ENCODE measurements at places on chromosomes 3 and 15.

DNA sequence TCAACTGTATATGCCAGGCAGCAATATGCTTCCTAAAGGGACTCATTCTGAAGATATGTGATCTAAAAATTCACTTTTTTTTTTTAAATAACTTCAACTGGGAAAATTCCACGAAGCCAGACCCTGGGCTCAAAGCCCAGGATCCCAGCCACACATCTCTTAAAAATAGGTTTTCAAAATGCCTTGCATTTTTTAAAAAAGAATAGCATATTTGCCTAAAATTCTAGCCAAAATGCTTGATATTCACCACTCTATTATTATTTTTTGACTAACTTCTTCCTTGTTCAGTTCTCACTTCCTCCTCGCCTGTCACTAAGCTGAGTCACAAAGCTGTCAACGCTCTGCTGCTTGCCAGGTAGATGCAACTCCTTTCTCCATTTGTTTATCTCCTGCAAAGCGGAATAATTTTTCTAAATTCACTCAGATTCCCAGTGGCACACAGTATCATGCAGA, 28.0 kb upstream of the VGLL4 start:
- no peak for DNase-seq

GRCh38 chr3:78912259-78912658, 855.5 kb downstream of the ROBO1 start:
- DNase-seq, result no peak

DNA sequence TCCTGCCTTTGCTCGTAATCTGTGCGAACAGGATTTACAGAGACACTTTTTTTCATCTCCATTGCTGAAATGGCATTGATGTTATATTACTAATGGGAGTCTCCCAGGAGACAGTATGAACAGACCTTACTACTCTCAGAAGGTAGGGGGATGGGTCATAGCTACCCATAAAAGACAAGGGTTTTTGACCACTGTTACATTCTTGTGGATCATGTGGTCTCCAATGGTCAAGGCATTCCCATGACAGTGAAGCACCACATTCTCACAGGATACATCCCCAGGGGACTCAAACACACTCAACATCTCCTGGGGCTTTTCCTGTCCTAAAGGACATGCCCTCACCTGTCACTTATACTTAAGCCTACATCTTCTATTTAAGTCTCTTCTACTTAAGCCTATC, 40.8 kb downstream of the MKRN3 start:
- no peak for DNase-seq

DNA sequence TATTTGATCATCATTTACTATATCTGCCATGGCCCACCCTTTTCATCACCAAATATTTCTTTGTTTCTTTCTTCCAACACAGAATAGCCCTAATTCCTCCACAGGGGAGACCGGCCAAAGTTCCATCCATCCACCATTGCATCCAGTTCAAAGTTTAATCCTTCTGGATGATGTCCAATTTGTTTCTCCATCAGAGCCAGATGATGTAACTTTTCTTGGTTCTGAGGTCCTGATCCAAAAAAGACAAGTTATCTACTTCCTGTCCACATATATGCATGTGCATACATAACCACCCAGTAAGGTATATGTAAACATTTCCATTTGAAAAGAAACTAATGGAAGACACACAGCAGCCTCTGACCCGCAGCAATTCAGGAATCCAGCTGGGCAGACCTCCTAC, 237.3 kb downstream of the SHOX2 start:
- DNase-seq, result no peak

- no peak for DNase-seq
Observed at GRCh38 chr15:47887241-47887800, 170.0 kb downstream of the SEMA6D start.

GRCh38 chr15:89171136-89172072, 50.0 kb downstream of the RLBP1 start:
- no peak for DNase-seq

DNA sequence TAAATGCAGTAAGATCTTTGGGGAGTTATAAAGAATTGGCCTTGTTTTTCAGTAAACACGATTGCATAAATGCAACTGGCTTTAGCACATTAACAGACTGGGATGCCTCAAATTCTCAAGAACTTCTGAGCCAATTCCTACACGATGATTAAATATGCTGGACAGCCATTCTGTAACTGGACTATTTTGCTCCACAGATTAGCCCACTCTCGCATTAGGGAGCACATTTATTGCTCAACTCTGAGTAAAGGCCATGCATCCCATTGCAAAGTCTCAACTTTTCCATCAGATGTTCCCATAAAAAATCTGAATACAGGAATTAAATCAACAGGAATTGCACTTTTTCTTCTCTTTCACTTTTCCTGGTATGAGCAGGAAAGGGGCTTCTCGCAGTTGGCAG, 66.7 kb upstream of the PRICKLE2 start:
- no peak for DNase-seq

GRCh38 chr15:62771234-62771633, 271.3 kb upstream of the TPM1 start:
- DNase-seq, result no peak

Measured in nucleus accumbens (tissue), 56 donors.